Dorsolateral prefrontal cortex (tissue), 122 donors: ENCODE measurements at places on chromosomes 5 and 9. TPM values are rescaled to one million over a fixed set of nuclear protein-coding genes. Genes with fewer than 3 reads are reported as not detected.

The LCN1 gene
- not detected for total RNA-seq

The CCDC152 gene
- 4.0 TPM for total RNA-seq

The MSANTD3 gene
- 30.5 TPM for total RNA-seq

DNA sequence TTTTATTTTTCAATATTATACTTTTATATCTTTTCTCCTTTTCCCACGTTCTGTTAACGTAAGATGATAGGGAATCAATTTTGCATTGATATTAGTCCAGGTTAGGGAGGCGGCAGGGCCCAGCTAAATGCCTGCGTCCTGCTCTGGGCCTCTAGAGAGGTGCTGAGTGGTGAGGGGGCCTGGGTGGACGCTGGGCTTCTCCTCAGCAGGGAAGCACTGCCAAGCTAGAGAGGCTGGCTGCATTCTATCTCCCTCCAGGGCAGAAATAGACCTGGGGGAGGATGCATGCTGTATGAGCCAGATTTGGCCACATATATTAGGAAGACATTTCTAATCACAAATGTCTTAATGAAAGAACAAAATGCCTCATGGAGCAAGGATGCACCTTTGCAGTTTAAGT is 43.6 kb upstream of the NKX2-5 start:
- no peak for DNase-seq

- DNase-seq: no peak
Measured at GRCh38 chr5:37112383-37112991, 136.7 kb downstream of the CPLANE1 start.

GRCh38 chr9:136705564-136705963 is 6.8 kb upstream of the DIPK1B start:
- no peak for DNase-seq

DNA sequence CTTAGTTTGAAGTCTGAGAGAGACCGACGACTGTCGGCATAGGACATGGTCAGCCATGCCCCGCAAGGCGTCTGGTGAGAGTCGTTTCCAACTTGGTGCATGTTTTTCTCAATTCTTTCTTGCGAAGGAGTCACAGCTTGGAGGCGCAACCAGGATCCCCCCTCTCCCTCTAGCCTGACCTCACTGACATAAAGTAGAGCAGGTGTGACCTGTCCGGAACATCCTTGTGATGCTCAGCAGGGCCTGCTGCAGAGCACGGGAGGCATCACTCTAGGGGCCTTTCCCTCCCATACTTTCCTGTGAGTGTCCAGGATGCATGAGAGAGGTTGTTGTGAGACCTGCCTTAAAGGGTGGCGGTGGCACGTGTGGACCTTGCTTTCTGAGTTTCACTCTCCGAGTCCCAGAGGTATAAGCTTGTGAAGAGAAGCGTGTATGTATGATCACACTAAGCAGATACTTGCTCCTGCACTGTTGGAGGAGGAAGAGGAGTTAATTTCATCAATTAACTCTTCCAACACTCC is 5.0 kb downstream of the TENT4A start:
- no peak for DNase-seq

GRCh38 chr9:135908754-135909204 is 1.4 kb upstream of the CAMSAP1 start:
- no peak for DNase-seq

GRCh38 chr9:77907585-77907984 is 124.0 kb downstream of the GNAQ start:
- DNase-seq: no peak

- DNase-seq: no peak
Measured at GRCh38 chr5:153816870-153817269, 221.8 kb downstream of the FAM114A2 start.

DNA sequence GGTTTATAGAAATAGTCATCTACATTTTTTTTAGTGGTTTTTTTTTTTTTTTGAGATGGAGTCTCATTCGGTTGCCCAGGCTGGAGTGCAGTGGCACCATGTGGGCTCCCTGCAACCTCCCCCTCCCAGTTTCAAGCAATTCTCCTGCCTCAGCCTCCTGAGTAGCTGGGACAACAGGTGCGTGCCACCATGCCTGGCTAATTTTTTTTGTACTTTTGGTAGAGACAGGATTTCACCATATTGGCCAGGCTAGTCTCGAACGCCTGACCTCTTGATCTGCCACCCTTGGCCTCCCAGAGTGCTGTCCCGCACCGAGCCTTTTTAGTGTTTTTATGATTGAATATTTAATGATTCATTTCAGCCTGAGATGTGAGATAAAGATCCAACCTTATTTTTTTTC is 27.3 kb downstream of the ANKRD33B start:
- no peak for DNase-seq

DNA sequence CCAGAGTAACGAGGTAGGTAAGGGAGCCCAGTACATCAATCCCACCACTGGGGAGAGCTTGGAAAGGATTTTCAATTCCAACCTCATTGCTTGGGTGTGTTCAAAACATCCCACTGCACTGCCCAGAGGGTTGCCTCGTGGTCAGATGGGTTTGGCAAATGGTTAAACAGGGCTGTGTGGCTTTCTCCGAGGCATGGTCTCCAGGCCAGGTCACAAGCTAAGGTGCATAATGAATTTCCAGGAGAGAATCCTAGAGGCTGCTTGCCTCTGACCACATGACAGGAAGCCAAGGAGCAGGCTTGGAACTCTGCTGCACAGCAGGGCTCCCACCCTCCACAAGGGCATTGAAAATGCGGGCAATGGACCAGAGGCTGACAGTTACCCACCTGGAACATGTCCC is 51.6 kb downstream of the DAP start:
- DNase-seq: no peak

GRCh38 chr5:31120642-31120948 is 72.9 kb upstream of the CDH6 start:
- DNase-seq: no peak

DNA sequence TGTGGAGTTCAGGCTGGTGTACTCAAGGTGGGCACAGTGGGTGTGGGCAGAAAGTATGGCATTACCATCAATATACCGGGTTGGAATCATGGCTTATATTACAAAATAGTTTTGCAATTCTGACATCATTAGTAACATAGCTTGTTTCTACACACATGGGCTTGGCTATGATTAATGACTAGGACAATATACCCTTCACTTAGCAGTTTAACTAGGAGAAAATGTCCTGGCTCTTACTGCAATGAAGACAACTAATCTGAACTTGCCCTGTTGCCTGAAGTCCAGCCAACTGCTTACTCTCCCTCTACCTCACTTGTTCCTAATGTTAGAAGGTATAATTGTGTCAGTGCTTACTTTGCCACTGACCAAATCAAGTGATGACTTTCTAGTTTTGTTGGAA is 612.5 kb downstream of the EFNA5 start:
- no peak for DNase-seq
